ENCODE measurements at places on chromosomes 6 and 20. TPM values are rescaled to one million over a fixed set of nuclear protein-coding genes. Genes with fewer than 3 reads are reported as not detected.

The CTAGE9 gene
- total RNA-seq, result not detected

The TGM2 gene
- total RNA-seq, result 3.3 TPM

The BNIP5 gene
- under 0.01 TPM for total RNA-seq

The FAM83C gene
- not detected for total RNA-seq

The ITCH gene
- total RNA-seq, result 102 TPM

The CCN2 gene
- 4.1 TPM for total RNA-seq
